Caco-2 (cell line): ENCODE measurements at places on chromosomes 3 and 15. TPM values are rescaled to one million over a fixed set of nuclear protein-coding genes. Genes with fewer than 3 reads are reported as not detected.

The DUOXA2 gene
- total RNA-seq, result 1.5 and 1.6 TPM in 2 replicates

The ITIH1 gene
- total RNA-seq, result 0.49 TPM in 1 of 2 replicates, not detected in the other

The SLC2A2 gene
- total RNA-seq, result 4.0 and 4.6 TPM in 2 replicates

The BNC1 gene
- not detected in 2 replicates for total RNA-seq

The SLC28A2 gene
- 0.11 and 0.14 TPM in 2 replicates for total RNA-seq

The TMEM158 gene
- total RNA-seq, result 0.70 and 0.82 TPM in 2 replicates

The GOLGA8S gene
- total RNA-seq, result not detected in 2 replicates

The PLA2G4F gene
- 2.5 and 2.9 TPM in 2 replicates for total RNA-seq

The VPS8 gene
- total RNA-seq, result 41.7 and 44.7 TPM in 2 replicates

The AQP9 gene
- not detected in 2 replicates for total RNA-seq

The SST gene
- total RNA-seq, result not detected in 2 replicates

The PPP1R2 gene
- total RNA-seq, result 135 and 150 TPM in 2 replicates

GRCh38 chr15:56371495-56372147 lies 6.4 kb downstream of the TEX9 start:
- no peak overlapping the region for H3K27ac ChIP-seq
- no peak overlapping the region for H3K4me3 ChIP-seq
- no peaks in the 10 kb centered on the region for H3K36me3 ChIP-seq
- H3K27me3 ChIP-seq, result no peaks in the 10 kb centered on the region
- no peak for DNase-seq

- DNase-seq, result no peak
- H3K4me3 ChIP-seq, result no peak overlapping the region
- no peaks in the 10 kb centered on the region for H3K36me3 ChIP-seq
Observed at GRCh38 chr3:102514241-102514640, 79.4 kb downstream of the ZPLD1 start.

DNA sequence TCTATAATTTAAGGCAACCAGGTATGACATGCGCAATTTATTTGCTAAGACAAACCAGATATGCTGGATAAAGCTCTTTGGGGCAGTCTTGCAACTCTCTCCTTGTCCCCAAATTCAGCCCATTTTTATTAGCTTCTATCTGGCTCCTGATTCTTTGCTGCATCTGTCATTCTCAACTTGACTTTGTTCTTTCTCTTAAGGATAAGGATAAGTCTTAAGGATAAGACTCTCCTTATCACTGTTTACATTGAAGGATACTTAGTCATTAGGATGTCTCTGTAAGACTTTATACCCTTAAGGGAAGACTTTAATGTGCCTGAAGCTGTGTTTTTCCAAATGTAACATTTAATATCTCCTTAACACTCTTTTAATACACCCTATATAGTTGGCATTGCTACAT lies 49.2 kb downstream of the ALCAM start:
- H3K27me3 ChIP-seq, result no peaks in the 10 kb centered on the region
- no peaks in the 10 kb centered on the region for H3K4me1 ChIP-seq
- H3K27ac ChIP-seq, result no peak overlapping the region
- no peaks in the 10 kb centered on the region for H3K36me3 ChIP-seq

DNA sequence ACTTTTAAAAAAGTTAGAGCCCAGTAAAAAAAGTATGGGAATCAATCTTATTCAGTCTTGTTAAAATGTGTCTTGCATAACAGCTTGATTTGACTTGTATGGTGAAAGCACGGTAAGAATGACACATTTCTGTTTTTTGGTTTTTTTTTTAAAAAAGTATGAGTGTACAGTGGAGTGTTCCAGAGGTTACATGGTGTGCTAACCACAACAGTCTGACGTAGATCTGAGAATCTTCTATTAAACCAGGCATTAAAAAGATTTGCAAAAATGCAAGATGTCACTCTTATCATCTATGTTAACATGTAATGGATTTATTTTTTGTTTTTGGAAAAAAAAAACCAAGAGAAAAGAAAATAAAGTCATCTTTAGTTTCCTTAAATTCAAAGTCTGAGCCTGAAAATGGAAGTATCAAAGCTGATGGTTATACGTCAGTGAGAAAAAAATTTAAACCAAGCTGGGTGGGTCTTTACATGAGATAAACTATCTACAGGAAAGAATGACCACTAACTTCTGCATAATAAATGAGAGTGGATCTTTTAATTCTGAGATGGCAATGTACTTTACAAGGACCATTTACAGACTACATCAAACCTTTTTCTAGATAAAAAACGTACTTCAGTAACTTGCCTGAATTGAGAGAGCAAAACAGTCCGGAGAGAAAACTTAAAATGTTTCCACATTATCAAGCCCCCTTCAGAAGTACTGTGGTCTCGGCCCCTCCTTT lies 1.6 kb downstream of the GABPB1 start:
- no peaks in the 10 kb centered on the region; the same call in 1 of the 2 replicates for H3K36me3 ChIP-seq
- peaks cover 16% of the 10 kb centered on the region for H3K4me1 ChIP-seq

DNA sequence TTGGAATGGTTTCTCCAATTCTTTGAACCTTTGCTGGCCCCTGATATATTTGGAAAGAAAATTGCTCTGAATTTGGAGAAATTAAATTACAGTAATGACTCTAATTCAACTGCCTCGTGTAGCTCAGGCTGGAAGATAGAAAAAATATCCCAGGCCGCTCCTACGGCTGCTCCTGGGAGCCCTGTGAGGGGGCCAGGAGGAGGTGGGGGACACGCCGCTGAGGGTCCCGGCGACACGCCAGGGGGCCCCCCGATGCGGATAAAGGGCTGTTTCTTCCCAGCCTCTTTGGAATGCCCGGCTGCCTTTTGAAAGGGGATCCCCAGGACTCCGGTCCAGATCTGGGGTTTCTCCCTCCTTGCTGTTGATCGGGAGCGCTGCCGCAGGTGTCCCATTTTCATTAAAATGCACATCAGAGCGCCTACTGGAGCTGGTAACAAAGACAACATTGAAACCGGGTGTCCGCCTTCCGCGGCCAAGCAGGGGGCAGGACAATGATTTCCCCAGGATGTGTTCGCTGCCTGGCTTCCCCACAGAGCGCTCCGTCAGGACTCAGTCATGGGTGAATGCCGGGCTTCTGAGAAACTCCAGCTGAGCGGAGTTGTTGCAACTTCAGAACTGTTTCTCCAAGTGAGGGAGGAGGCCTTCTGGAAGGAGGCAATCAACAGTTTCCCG lies 200.1 kb upstream of the KBTBD8 start:
- no peaks in the 10 kb centered on the region for H3K4me1 ChIP-seq
- no peak overlapping the region for H3K27ac ChIP-seq
- H3K4me3 ChIP-seq, result no peak overlapping the region
- no peaks in the 10 kb centered on the region for H3K27me3 ChIP-seq
- no peak for DNase-seq
- no peaks in the 10 kb centered on the region for H3K36me3 ChIP-seq

DNA sequence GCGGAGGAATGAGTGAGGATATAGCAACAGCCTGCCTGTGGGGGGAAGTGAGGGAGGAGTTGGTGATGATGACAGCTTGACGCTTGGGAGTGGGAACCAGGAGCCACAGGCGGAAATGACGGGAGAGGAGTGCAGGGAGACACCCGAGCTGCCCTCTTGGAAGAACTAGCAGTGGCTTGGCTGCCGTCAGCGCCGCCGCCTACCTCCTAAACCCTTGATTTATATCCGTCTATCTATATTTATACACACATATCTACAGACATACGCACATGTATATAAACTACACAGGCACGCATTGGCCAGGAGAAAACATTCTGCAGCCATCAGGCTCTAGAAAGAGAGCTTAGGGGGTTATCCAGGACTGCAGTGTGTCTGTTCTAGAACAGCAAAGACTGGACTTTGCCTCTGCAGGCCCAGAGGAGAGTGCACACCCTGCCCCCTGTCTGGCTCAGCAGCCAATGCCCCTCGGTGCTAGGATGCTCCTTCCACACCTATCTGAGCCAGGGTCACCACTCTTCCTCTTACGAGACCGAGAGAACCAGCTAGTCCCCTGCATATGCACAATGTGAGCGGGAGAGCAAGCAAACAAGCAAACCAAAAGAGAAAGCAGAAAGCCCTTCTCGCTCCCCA lies 45.3 kb upstream of the MAGEF1 start:
- DNase-seq, result no peak
- no peaks in the 10 kb centered on the region for H3K36me3 ChIP-seq
- H3K4me1 ChIP-seq, result peaks cover 5% of the 10 kb centered on the region; the same call in 1 of the 2 replicates
- no peak overlapping the region for H3K27ac ChIP-seq

- no peaks in the 10 kb centered on the region for H3K36me3 ChIP-seq
- no peaks in the 10 kb centered on the region for H3K27me3 ChIP-seq
- DNase-seq, result no peak
- H3K4me1 ChIP-seq, result no peaks in the 10 kb centered on the region
- H3K4me3 ChIP-seq, result peak overlapping the region; percentile 57
Observed at GRCh38 chr15:52789008-52789600, 1.0 kb downstream of the ONECUT1 start.

GRCh38 chr3:125179884-125180240 lies 32.7 kb downstream of the SLC12A8 start:
- H3K36me3 ChIP-seq, result no peaks in the 10 kb centered on the region
- no peaks in the 10 kb centered on the region for H3K4me1 ChIP-seq
- no peak for DNase-seq
- H3K4me3 ChIP-seq, result no peak overlapping the region
- H3K27ac ChIP-seq, result no peak overlapping the region

DNA sequence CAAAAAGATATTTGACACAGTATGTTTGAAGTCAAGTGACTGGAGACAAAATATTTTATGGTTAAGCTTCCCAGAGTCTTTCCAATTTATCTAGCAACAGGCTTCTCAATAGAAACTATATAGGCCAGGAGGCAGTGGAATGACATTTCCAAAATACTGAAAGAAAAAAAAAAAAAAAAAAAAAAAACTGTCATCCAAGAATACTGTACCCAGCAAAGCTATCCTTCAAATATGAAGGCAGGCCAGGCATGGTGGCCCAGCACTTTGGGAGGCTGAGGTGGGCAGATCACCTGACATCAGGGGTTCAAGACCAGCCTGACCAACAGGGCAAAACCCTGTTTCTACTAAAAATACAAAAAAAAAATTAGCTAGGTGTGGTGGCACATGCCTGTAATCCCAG lies 20.9 kb downstream of the NME9 start:
- DNase-seq, result no peak
- no peak overlapping the region for H3K4me3 ChIP-seq
- no peaks in the 10 kb centered on the region for H3K36me3 ChIP-seq
- H3K27me3 ChIP-seq, result no peaks in the 10 kb centered on the region
- H3K27ac ChIP-seq, result no peak overlapping the region

- no peak overlapping the region for H3K4me3 ChIP-seq
- no peak for DNase-seq
- H3K4me1 ChIP-seq, result peaks cover 38% of the 10 kb centered on the region
- H3K36me3 ChIP-seq, result no peaks in the 10 kb centered on the region
- no peaks in the 10 kb centered on the region for H3K27me3 ChIP-seq
- peak overlapping the region; percentile 37 for H3K27ac ChIP-seq
Observed at GRCh38 chr3:61965770-61966131, 404.4 kb downstream of the PTPRG start.

DNA sequence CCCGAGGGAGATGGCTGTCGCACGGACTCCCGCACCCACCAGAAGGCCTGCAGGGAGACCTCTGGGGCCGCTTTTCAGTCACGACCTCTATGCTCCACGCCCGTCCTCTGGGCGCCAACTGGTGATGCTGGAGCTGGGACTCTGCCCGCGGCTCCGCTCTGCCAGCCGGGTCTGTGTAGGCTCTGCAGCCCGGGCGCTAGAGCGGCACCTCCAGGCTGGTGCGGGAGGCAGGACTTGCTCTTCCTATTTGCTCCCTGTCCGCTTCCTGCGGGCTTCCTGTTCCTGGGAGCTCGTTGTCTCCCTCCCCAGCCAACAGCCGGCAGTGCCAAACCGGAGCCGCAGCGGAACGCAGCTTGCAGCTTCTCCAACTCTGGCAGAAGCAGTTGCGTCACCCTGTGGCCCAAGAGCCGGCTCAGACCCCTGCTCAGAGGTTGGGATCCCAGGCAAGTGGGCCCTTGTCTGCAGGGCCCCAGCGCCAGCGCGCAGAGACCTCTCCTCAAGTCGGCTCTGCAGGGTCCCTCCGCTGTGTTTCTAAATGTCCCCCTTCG lies 285.9 kb downstream of the XXYLT1 start:
- peak overlapping the region; percentile 38 for H3K4me3 ChIP-seq
- DNase-seq, result peak; percentile 77
- no peak overlapping the region for H3K27ac ChIP-seq
- no peaks in the 10 kb centered on the region for H3K27me3 ChIP-seq
- no peaks in the 10 kb centered on the region for H3K36me3 ChIP-seq
- H3K4me1 ChIP-seq, result no peaks in the 10 kb centered on the region

- no peak for DNase-seq
- no peaks in the 10 kb centered on the region for H3K4me1 ChIP-seq
- H3K4me3 ChIP-seq, result no peak overlapping the region
Observed at GRCh38 chr15:73321496-73322450, 47.0 kb downstream of the HCN4 start.

GRCh38 chr3:146536681-146537080 lies 7.7 kb downstream of the PLSCR1 start:
- H3K27ac ChIP-seq, result peak overlapping the region; percentile 60
- H3K4me3 ChIP-seq, result no peak overlapping the region
- no peak for DNase-seq
- 0 out of 2 replicates have a peak, but pooled peaks cover 7% of the 10 kb centered on the region for H3K4me1 ChIP-seq

DNA sequence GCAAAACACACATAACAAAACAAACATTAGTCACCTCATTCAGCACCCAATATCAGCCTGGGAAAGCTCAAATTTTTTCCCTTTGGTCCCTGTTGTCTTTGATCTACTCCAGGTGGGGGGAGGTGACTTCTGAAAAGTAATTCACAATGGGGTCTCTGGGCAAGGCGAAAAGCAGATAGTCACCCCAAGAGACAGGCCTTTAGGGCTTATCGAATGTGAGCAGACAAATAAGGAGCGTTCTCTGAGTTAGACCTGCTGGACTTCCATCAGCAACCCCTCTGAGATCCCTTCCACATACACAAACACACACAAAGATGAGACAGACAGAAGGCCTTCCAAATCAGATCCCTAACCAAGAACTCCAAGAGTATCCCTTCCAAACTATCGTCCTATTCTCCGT lies 171.0 kb upstream of the SMAD3 start:
- DNase-seq, result no peak
- H3K27ac ChIP-seq, result peak overlapping the region; percentile 16
- H3K27me3 ChIP-seq, result no peaks in the 10 kb centered on the region
- no peak overlapping the region for H3K4me3 ChIP-seq
- peaks cover 29% of the 10 kb centered on the region for H3K4me1 ChIP-seq
- H3K36me3 ChIP-seq, result no peaks in the 10 kb centered on the region

DNA sequence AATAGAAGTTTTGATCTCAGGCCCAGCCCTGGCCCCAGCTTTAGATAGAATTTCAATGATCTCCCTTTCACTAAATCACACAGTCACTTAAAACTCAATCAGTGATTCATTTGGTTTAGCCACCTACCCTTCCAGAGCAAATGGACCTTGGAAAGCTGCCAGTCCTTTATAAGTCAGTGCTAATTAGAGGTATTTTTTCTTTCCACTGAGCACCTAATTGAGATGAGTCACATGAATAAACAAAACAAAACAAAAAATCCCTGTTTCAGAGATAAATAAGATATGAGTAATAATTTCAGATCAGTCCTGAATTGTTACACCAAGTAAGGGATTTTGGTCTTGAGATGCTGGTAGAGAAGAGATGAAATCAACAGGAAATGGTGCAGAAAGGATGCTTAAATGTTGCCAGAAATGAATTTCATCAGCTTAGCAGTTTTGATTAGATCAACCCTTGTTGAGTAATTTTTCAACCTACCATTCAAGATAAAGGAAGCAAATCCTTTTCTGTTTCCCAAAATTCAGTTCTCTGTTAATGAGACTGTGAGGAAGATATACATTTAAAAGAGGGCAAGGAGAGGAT lies 352.0 kb upstream of the COL8A1 start:
- H3K27ac ChIP-seq, result no peak overlapping the region
- H3K4me1 ChIP-seq, result no peaks in the 10 kb centered on the region
- H3K4me3 ChIP-seq, result no peak overlapping the region
- H3K27me3 ChIP-seq, result no peaks in the 10 kb centered on the region
- H3K36me3 ChIP-seq, result no peaks in the 10 kb centered on the region
